ENCODE measurements at places on chromosomes 5 and 9.

DNA sequence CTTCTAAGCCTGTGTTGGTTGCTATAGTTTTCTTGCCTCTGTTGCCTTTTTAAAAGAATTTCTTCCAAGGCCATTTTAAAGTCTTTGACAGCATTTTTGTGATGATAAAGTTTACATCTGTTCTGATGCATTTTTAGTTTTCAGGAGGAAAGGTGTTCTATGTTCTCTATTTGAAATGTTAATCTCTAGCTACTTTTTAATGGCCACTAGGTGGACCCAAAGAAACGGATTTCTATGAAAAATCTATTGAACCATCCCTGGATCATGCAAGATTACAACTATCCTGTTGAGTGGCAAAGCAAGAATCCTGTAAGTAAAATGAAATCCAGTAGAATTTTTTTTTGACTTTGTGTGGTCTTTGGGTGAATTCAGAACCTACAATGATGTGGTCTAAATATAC lies 60.2 kb downstream of the MELK start:
- no peak for DNase-seq

- DNase-seq, result no peak
Measured at GRCh38 chr5:74542482-74542881, 98.0 kb downstream of the ENC1 start.

DNA sequence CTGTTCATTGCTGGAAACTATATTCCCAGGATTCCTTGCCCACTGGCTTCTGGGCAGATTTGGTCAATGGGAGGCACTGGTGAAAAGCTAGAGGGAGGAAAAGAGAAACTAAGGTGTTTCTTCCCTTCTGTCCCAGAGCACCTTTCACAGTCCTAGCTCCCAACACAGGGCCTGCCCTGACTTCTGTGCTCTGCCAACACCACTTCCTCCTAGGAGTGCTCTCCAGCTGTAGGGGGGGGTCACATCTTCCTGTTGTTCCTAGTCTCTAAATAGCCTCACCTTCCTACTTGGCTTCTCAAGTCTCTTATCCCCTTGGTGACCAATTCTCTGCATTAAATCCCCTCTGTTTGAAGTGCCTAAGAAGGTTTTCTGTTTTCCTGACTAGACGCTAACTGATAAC lies 115.4 kb downstream of the ADRB2 start:
- DNase-seq, result no peak

DNA sequence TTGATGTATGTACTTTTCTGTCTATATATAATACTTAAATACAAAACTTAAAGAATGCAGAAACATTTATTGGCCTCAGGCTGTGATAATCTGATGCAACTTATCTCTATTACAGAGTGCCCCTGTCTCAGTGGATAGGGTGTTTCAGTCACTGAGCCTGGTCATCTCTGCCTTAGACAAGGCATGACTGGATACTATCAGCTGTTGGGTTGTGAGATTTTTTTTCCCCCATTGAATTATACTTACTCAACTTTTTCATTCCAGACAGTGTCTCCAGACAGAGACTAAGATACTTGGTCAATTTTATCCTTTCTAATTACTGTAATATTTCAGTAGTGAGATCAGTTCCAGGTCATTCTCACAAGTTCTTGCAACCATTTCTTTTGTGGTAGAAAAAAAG lies 26.7 kb downstream of the XRCC4 start:
- DNase-seq, result no peak

All from activated CD8-positive, alpha-beta memory T cell treated with anti-CD3 and anti-CD28 coated beads for 1 hour (primary cell).